ENCODE measurements at places on chromosomes 13 and 19.
A peak's percentile ranks its signal among the peaks of the same experiment; 100 is the strongest.

- no peak for DNase-seq
Measured at GRCh38 chr13:90453342-90453741, 894.1 kb upstream of the MIR17HG start.

GRCh38 chr19:5696196-5697021, 6.3 kb downstream of the RPL36 start:
- no peak for DNase-seq

DNA sequence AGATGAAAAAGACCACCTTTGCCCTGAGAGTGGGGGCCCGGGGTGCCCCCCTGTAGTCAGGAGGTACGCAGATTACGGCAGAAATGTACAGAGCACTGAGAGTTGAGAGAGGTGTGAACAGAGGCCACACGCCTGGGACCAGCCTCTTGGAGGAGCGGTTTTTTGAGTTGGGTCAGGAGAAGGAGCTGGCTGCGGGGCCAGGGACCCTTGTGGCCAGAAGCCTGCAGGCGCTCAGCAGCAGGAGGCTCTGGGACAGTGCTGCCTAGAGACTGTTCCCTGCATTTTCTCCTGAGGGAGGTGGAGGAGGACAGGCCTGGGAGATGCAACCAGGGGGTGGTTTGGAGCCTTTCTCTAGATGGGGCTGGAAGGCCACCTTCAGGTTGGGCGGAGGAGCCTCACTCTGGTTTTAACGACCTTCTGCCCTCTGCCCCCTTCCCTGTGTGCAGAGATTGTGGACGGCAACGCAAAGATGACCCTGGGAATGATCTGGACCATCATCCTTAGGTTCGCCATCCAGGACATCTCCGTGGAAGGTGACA, 39.7 kb downstream of the CAPN12 start:
- DNase-seq, result no peak

- DNase-seq, result no peak
Measured at GRCh38 chr19:50500753-50501151, 10.2 kb downstream of the JOSD2 start.

- peak; percentile 61 for DNase-seq
Measured at GRCh38 chr19:6530386-6531162, at the start of gene TNFSF9. TNFSF9 (plus strand) TSS chr19:6531026; CDS start chr19:6531037, 11 bp downstream.

DNA sequence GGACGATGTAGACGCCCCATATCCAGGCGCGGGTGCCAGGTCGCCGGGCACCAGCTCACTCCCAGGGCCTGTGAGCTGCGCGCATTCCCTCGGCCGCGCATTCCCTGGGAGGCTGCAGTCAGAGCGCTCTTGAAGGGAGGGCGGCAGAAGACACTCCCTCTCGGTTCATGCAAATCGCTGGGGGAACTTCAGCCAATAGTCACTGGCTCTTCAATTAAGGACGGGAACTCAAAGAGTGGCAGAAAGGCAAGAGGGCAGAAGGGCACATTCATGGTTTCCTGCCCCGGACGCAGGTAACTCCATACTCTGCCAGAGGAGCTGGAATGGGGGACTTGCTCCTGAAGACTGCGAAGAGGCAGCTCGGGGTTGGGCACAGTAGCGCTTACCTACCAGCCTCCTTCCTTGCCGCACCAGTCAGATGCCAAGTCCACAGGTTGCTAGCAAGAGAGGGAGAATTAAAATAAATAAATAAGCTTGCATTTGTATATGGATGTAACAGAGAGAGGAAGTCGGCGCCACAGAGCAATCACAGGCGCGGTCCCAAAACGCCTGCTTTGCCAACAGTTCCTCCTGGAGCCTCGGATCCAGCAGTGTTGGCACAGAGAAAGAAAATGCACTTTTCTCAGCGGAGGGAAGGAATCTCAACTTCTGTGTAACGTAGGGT, 459 bp downstream of the PCDH20 start:
- no peak for DNase-seq

- DNase-seq, result no peak
Measured at GRCh38 chr13:32320528-32320927, 5.2 kb downstream of the BRCA2 start.

- DNase-seq, result peak; percentile 3
Measured at GRCh38 chr19:33740811-33741396, 55.8 kb upstream of the KCTD15 start.

- DNase-seq, result no peak
Measured at GRCh38 chr19:35388277-35389054, 17.6 kb downstream of the GPR42 start.

DNA sequence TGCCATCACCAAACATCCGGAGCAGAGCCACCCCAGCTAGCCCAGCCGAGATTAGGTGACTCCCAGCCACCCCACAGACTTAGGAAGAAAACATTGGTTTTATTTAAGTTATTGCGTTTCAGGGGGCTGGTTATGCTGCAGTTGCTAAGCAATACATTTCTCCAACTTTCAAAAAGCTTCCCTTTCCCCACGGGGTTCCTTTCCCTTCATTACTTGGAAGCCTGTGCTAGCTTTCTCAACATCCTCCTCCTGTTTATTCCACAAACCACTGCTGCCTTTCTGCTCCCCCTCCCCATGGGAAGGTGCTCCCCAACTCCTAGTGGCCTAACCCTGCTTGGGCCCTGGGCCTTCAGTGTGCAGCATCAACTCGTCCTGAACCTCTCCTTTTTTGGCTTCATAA, 52.6 kb downstream of the CDADC1 start:
- no peak for DNase-seq

DNA sequence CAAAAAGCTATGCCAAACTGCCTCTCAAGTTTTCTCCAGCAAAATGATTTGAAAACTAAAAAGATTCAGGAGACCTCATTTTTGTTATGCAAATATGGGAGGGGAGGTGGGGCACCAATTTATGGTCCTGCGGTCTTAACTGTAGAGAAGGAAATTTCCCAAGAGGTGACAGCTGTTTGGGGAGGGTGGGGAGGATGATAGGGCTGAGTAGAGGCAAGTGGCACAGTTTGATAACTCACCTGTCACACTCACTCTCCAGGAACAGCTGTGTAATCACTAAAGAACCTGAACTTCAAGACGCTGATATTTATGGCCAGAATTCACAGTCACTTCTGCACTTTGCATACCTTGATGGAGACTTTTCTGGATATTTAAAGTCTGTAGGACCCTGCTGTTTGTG, 232.9 kb upstream of the STARD13 start:
- no peak for DNase-seq
